HEK293T (cell line): ENCODE measurements at places on chromosomes 7 and 10.

GRCh38 chr7:101432316-101432715 is 69.6 kb downstream of the COL26A1 start:
- DNase-seq, result no peak

DNA sequence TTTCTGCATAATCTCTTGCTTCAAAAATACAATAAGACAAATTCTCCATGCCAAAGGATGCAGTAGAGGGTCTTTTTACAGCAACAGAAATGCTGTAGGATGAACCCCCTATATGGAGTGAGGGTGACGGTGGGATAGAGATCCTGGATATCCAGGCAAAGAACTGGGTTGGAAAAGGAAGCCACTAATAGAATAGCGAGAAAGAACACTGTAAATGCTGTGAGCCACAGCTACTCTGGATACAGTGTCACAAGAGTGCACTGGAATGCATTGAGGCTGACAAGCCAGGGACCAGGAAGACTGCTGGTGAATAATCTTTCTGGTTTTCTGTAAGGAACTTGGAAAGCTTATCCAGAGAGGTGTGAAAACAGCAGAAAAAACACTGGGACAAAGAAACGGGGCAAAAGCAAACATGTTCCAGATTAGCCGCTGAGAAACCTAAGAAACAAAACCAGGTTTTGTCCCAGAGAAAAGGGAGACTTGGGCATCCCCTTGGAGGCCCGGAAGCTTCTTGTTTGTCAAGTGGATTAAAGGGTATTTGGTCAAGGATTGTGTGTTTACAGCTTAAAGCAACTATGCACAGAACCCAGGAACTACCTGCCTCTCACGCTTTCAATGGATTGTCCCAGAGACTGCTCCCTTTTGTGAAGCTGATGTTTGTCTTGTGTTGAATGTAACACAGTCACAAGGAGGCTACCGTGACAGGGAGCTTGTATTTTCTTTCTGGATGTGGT is 6.2 kb upstream of the MSMB start:
- no peak for DNase-seq

- no peak for DNase-seq
These were observed 174.5 kb downstream of the AHR start for GRCh38 chr7:17472939-17473338.

DNA sequence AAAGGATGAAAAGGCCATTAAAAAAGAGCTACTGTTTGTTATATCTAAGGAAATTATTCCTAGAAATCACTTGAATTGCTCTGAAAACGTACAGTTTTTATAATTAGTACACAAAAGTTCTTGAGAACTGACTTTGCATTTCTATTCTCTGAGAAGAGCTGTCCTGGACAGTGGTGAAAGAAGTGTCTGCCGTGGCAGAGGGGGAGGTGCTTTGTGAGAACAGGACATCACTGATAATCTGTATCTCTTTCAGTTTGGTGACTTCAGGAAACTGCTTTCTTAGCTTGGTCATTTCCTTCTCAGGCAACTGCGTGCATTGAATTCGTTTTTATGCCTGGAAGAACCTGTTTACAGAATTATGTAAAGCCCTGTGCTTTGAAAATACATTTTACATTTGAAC is 52.1 kb downstream of the POLL start:
- DNase-seq, result no peak

GRCh38 chr10:24240041-24240751 is 31.3 kb downstream of the KIAA1217 start:
- DNase-seq, result no peak

DNA sequence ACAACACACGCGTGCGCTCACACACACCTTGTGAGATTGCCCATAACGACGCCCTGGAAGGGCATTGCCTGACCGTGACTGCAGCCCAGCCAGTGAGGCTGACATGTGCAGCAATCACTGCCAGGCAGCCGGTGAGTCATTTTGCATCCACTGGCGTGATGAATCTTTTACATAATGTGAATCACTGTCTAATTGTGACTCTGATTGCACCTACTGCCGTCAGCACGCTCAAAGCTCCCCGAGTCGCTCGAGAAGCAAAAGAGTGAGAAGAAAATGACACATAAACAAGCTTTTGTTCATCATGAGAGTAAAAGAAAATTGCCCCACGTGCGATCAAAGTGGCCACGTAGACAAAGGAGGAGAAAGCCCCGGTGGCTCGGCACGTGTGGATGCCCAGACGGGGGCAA is 117.4 kb upstream of the PFKP start:
- no peak for DNase-seq

DNA sequence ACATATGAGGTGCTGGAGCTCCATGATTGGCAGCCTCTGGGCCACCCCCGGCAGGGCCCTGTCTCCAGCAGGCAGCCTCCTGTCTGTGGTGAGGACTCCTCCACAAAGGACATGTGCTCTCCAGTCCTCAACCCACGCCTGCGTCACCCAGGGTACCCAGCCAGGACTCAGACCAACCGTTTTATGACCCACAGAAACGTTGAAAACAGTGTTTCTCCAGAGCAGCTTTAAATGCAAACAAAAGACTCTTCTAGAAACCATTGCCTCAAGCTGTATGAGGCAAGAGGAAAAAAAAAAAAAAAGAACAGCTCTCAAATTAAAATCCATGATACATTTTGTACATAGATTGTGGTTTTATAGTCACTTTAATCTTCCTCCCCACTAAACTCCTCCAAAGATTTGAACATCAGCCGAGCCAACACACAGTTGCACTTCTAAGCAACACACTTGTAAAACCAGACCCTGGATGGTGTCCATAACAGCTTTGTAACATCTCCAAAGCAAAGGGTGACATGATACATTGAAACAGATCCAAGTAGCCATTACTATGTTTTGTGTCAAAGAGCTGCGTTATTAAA is 175.0 kb upstream of the LYZL2 start:
- DNase-seq, result no peak

GRCh38 chr7:69301253-69301652 is 297.0 kb upstream of the AUTS2 start:
- DNase-seq, result no peak

DNA sequence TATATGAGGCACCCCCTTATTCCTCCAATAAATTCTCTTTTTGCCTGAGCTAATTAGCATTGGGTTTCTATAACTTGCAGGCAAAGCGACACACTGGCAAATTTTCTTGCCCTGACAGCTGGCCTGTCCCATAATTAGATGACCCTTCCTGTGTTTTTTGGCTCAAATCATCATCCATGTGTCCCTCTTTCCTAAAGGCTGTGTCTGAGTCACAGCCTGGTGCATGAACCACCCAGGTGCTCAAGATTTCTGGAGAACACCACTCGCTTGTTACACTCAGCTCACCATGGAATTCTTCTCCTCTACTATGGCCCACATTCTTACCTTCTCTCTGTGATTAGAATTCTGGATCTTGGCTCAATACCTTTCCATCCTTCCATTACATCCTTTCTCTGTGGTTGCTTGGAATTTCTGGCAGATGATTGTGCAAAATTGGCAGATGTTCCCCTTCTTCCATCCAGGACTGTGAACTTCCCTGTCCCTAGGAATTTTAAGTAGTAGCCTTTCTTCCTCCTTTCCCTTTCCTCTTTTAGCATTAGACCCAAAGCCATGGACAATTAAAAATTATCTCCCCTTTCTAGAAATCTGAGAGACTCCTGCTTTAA is 116.0 kb upstream of the ANKRD1 start:
- no peak for DNase-seq

DNA sequence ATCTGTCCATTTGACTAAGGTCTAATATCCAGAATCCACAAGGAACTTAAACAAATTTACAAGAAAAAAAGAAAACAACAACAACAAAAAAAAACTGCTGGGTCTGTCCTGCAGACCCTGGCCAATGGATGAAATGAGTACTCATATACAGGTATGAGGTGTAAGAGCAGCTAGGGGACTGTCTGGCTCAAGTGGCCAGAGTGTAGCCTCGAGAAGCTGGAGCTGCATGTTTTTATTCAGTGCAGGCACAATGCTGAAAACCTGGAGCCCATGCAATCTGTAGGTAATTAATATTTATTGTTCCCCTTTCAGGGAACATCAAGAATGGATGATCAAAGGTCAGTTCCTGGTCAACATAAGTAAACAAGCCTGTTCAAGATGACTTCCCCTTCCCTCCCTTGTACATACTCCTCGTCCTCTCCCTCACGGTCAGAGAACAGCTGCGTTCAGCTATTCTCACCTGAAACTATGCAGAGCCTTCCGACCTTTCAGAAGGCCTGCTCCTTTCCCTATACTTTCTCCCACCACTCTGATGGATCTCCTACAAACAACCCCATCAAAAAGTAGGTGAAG is 15.5 kb downstream of the CYP2C19 start:
- DNase-seq, result no peak

- no peak for DNase-seq
These were observed 205.2 kb upstream of the SVIL start for GRCh38 chr10:29839826-29840515.

GRCh38 chr10:84196941-84197340 is 2.6 kb downstream of the CDHR1 start:
- DNase-seq, result no peak

DNA sequence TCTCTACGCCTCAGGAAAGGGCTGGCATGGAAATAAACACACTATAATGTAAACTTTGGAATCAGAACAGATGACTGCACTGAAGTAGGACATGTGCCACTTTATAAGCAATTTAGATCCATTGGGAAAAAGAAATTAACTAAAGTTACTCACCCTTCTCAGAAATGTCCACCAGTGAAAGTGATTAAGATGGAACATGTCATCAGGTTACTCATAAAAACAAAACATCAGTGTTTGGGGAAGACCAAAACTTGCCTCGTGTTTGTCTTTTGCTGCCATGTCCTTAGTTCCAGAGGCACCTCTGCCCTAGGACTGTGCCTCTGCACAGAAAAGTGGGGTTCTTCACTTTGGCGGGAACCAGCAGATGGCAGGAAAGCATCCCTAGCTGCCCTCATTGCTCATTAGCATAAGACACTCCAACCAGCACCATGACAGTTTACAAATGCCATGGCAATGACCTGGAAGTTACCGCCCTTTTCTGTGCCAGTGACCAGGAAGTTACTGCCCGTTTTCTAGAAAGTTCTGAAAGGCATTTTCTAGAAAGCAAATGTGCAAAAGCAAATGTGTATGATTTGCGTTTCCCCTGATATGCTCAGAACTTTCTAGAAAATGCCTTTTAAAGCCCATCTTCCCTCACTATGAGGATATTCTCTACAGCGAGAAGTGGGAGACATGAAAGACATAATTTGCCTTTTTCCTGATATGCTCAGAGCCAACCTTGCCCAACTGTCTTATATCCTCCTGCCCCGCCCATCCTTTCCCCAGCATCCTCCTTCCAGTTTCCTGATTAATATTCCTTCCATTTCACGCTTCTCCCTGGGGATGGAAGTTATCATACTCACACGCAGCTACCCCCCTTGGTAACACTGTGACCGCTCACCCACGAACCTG is 258.2 kb downstream of the USP6NL start:
- no peak for DNase-seq

- DNase-seq, result no peak
These were observed 268.4 kb downstream of the TCERG1L start for GRCh38 chr10:131043039-131043691.

DNA sequence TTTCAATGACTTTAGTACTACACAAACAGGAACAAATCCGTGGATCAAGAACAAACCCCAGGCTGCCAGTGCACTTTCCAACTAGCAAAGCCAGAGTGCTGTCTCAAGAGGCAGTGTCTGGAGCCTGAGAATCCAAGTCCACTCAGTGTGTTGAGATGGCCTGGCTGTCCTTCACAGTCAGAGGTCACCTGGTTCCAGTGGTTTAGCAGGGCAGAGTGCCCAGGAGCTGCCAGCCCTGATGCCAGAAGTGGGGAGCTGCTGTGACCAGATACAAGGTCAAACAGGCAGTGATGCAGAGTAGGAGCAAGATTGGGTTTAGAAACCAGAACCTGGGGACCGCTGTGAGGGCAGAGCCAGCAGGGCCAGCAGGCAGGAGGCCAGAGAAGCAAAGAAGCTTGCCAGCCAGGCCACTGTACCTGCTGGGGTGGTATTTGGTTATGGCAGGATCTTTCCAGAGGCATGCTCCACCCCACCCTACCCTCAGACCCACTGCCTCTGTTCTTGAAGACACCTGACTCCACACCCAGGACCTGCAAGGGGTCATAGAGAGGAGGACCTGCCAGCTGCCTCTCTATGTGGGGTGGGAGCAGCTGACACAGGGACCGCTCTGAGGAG is 35.6 kb upstream of the C10orf90 start:
- DNase-seq, result no peak

- DNase-seq, result no peak
These were observed 70.5 kb upstream of the COL13A1 start for GRCh38 chr10:69731184-69731583.

DNA sequence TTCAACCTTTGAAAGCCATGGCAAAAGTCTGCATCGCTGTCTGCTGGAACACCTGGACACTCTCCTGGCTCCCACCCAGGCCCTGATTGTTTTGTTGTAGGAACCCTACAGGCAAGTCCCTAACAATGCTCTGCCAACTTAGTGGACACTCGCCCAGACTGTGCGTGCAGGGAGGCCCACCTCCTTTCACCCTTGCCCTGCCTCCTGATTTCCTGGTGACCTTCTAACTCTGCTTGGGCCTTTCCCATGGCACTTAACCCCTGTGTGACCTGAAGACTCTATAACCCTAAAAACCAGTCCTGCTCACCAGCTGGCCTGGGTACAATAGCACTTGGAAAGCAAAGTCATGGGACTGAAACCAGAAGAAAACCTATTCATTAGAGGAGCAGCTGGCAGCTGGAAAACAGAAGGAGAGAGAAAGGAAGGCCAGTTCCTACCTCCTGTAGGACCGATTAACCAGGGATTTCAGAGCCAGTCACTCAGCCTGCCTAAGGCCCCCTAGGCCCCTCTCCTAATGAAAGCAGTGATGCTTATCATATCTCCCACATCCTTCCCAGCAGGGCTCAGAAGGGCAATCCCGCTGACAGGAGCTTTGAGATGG is 82.7 kb upstream of the KMT2E start:
- peak; percentile 17 for DNase-seq

GRCh38 chr7:2849941-2850766 is 6.0 kb upstream of the GNA12 start:
- no peak for DNase-seq

DNA sequence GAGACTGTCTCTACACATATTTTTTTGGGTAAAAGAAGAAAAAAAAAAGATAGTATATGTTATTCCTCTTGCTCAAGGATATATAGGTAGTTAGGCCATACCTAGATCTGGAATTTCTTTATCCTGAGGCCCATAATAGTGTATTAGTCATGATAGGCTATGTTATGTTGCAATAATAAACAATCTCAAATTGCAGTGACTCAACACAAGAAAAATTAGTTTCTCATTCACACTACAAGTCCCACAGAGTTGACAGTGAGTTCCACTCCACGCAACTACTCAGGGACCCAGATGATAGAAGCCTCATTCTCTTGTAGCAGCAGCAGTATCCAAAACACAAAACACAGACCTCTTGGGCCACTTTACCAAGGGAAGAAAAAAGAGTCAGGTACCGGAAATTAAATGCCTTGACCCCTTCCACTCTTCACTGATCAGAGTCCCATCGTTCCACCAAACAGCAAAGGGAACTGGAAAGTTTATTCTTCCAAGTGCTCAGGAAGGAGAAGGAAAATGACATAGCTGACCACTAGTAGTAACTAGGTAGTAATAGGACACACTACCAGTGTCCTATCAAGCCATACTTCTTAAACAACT is 7.4 kb upstream of the C10orf67 start:
- DNase-seq, result no peak
